Cardiac muscle cell (in vitro differentiated cells and primary cell): ENCODE measurements at places on chromosomes 2 and 18.

DNA sequence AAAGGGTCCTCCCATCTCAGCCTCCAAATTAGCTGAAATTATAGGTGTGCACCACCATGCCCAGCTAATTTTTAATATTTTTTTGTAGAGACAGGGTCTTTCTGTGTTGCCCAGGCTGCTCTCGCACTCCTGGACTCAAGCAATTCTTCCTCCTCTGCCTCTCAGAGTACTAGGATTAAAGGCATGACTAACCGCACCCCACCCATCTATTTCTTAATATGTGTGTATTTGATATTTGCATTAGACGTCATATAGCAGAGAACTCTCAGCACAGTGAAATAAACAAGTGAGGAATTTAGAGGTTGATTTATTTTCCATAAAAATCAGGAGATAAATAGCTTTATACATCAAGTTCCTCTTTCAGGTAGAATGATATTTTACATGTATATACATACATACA, 213.5 kb downstream of the FSIP2 start:
- H3K27me3 ChIP-seq: no peaks in the 10 kb centered on the region
- H3K36me3 ChIP-seq: no peaks in the 10 kb centered on the region
- DNase-seq: no peak

DNA sequence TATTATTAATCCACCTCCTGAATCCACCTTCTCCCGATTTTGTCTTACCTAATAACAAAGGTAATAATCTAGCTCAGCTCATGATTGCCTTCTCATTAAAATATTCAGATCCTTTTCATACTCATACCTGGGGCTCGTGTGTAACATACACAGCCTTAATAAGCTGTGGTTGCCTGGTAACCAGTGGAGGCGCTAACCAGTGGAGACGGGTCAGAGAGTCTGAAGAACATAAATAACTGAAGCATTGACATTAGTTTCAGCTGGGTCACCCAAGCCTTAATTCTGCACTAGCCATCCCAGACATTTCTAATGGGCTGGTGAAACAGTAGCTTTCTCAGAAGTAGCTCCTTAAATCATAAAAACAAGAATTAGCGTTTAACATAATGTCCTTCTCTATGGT, 14.8 kb upstream of the DTNA start:
- H3K4me3 ChIP-seq: no peak overlapping the region
- peaks cover 10% of the 10 kb centered on the region for H3K4me1 ChIP-seq
- H3K27me3 ChIP-seq: no peaks in the 10 kb centered on the region
- H3K27ac ChIP-seq: no peak overlapping the region

DNA sequence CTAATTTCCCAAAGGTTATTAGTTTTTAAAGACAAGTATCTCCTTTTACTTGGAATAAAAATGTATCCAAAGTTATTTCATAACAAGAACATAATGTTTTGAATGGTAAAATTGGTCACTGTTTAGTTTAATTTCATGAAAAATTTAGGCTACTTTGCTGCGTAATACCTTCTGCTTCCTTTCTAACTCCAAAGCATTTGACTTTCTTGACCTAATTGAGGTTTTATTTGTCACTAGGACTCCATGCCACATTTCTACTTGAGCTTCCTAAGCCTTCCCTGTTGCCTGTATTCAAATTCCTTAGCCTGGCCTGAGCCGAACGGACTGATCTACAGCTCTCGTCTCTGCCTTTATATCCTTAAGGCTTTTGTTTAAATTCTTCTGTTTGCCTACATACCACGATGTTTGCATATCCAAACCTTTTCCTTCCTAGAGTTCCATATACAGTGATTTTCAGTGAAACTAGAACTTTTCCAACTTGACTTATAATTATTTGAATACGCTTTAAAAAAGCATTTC, 25.1 kb downstream of the ARMC9 start:
- H3K4me3 ChIP-seq: no peak overlapping the region
- no peaks in the 10 kb centered on the region for H3K4me1 ChIP-seq
- DNase-seq: no peak
- peaks cover 17% of the 10 kb centered on the region for H3K36me3 ChIP-seq
- H3K27me3 ChIP-seq: no peaks in the 10 kb centered on the region

DNA sequence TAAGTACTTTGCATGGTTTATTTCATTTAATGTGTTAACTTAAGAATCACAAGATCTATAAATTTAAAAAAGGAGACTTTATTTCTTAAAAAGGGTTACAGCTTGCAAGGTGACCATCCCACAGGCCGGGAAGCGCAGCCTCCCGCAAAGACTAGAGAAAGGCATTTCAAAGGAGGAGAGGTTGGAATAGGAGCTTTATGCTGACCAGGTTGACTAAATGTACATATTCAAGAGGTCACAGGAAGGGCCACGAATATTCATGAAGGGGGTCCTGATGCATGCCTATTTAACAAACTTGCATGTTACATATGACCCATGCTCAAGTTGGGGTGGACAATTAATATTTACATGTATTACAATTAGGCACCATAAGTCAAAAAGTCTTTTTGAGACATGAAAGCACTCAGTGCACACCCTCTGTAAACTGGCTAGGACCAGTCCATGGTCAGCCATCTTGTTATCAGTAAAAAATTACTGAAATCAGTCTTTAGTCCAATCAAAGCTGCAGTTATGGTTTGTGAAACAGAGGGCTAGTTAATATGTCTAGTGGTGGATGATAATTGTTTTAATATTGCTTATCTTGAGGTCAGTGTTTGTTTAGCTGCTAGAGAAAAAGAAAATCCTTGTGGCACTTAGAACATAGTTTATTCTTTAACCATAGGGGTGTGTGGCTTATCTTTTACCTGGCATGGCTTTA, 169.3 kb downstream of the KCNE4 start:
- no peak for DNase-seq
- no peak overlapping the region for H3K27ac ChIP-seq
- no peaks in the 10 kb centered on the region for H3K27me3 ChIP-seq
- H3K4me1 ChIP-seq: no peaks in the 10 kb centered on the region
- H3K36me3 ChIP-seq: no peaks in the 10 kb centered on the region

DNA sequence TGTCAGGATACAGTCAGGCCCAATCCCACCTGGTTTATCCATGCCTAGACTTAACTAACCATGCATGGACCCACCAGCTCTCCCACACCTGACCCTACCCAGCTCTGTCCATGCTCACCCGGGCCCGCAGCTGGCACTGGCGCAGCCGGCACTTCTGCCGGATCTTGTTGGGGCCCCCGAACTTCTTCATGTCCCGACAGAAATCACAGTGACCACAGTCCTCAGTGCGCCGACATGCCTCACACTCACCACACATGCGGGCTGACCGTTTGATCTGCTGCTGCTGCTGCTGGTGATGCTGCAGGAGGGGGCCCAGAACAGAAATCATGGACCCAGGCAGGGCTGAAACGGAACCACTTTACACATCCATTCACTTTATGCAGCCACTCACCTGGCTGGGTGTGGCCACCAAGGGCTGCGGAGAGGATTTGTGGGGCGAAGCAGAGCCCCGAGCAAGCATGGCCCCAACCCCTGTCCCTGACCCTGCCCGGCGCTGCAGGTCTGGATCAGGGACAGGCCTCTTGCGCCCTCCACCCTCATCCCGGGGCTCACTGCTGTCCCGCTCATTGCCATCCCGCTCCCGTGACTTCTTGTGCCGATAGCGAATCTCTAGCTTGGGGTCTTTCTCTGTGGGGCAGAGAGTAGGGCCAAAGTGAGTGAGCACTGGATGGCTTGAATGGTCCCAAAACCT, 1.7 kb downstream of the CXXC1 start:
- no peaks in the 10 kb centered on the region for H3K4me1 ChIP-seq
- DNase-seq: no peak
- no peak overlapping the region for H3K4me3 ChIP-seq
- H3K27ac ChIP-seq: no peak overlapping the region
- H3K27me3 ChIP-seq: no peaks in the 10 kb centered on the region
